Neural crest cell (in vitro differentiated cells): ENCODE measurements at places on chromosomes 5 and 9.

GRCh38 chr5:61115968-61116367 lies 46.3 kb downstream of the SMIM15 start:
- DNase-seq, result no peak

DNA sequence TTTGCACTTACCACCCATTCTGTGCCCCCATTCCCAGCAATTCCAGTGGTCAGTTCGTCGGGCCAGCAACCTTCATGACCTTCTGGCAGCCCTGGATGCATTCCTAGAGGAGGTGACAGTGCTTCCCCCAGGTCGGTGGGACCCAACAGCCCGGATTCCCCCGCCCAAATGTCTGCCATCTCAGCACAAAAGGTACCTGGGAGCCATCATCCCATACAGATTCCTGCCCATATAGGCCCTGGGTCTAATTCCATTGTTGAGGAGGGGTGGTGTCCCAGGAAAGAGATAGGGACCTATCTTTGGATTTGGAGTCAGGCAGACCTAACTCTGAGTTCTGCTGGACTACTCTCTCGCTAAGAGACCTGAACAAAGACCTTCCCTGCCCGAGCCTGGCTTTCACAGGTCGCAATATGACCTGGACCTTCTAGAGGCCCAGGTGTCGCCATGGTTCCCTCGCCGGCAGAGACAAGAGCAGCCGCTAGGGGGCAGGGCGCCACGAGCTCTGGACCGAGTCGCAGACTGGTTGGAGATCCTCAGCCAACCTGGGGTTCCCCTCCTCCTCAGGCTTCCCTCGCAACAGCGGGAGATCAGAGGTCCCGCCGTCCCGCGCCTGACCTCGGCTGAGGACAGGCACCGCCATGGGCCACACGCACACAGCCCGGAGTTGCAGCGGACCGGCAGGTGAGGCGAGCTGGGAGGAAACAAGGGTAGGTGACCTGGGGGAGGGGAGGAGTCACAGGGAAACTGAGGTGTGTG lies 3.1 kb downstream of the SLC4A9 start:
- peak; percentile 85 for DNase-seq

GRCh38 chr9:127818574-127818973 lies 15.9 kb downstream of the FPGS start:
- no peak for DNase-seq

DNA sequence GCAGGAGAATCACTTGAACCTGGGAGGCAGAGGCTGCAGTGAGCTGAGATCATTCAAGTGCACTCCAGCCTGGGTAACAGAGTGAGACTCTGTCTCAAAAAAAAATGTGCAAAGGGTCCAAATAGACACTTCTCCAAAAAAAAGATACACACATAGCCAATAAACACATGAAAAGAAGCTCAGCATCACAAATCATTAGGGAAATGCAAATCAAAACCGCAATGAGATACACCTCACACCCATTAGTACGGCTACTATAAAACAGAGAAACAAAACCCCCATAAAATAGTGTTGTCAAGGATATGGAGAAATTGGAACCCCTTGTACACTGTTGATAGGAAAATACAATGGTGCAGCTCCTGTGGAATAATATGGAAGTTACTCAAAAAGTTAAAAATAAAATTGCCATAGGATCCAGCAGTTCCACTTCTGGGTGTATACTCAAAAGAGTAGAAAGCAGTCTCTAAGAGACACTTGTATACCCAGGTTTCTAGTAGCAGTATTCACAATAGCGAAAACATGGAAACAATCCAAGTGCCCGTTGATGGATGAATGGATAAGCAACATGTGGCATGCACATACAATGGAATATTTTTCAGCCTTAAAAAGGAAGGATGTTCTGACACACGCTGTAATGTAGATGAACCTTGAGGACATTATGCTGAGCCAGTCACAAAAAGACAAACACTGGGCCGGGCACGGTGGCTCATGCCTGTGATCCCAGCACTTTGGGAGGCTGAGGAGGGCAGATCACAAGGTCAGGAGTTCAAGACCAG lies 57.2 kb upstream of the PPARGC1B start:
- DNase-seq, result no peak

DNA sequence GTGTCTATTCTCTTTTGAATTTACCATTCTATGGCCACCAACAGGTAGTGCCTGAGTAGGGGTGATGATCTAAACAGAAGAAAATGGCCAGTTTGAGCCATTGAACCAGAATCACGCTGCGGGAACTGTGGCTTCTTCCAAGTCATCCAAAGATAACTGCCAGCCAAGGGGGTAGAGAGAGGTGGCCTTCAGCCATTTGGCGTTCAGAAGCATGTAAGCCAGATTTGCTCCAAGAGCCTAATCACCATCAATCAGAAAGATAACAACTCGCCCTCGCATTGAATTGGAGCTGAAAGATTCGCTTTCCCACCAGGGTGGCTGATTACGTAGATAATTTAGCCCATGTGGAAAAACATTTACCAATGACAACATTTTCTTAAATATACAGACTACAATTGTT lies 1302.7 kb upstream of the DMAC1 start:
- DNase-seq, result no peak

- DNase-seq, result no peak
Observed at GRCh38 chr5:11385251-11385900, 518.9 kb downstream of the CTNND2 start.

- DNase-seq, result no peak
Observed at GRCh38 chr5:66952153-66952552, 244.4 kb downstream of the CD180 start.

- no peak for DNase-seq
Observed at GRCh38 chr9:18632632-18633403, 158.9 kb downstream of the ADAMTSL1 start.

DNA sequence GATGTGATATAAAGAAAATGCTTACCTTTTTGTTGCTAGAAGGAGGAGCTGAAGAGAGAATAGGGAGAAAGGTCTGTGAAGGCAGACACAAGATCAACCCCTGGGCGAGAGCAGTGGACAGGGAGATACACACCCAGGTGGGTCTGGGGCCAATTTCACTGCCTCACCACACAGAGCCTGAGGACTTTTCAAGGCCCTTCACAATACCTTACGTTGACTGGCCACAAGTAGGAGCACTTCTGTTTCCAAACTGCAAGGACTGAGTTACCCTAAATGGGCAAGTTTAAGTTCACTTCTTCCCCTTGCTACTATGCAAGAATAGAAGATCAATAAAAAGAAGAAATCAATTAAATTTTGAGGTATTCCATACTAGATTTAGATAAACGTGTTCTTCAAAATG lies 174.5 kb upstream of the SLC12A2 start:
- peak; percentile 2 for DNase-seq

GRCh38 chr5:73454379-73455036 lies 5.9 kb upstream of the FOXD1 start:
- peak; percentile 58 for DNase-seq

- no peak for DNase-seq
Observed at GRCh38 chr9:129671065-129671464, 5.6 kb downstream of the PRRX2 start.

DNA sequence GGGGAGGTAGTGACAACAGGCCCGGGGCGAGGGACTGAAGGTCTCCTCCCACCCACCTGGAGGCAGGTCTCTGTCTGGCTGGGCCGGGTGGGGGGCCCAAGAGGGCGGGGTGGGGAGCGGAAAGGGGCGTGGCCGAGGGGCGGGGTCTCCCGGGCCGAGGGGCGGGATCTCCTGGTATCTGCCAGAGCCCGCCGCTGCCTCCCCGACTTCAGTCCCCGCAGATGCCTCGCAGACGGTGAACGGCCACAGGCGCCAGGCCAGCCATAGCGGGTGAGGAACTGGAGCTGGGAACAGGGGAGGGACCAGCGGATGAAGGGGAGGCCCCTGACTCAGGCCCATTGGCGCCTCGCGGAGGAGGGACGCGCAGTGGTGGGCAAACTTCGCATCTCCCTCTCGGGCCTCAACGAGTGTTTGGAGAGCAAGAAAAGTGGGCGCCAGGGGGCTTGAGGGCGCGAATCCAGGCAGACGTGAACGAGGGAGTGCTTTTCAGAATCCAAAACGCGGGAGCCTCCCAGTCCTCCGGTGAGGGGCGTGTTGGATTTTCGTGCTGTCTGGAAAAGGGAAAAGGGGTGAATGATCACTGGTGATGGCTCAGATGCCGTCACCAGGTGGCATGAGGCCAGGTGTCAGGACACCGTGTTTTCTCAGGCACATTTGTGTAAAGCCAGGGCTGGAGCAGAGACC lies at the start of gene ADGRD2:
Gene ADGRD2 (plus strand): TSS at position 211 of the 684 bp plus-strand sequence. CDS start 1,216 bp downstream, outside the sequence.
- DNase-seq, result peak; percentile 47

GRCh38 chr5:151676719-151677118 lies 10.0 kb downstream of the SPARC start:
- no peak for DNase-seq

GRCh38 chr5:171975262-171975876 lies 31.1 kb downstream of the FBXW11 start:
- DNase-seq, result no peak

- no peak for DNase-seq
Observed at GRCh38 chr5:77086368-77086688, 757 bp downstream of the ZBED3 start.

GRCh38 chr5:109945097-109945678 lies 255.5 kb downstream of the MAN2A1 start:
- DNase-seq, result no peak

DNA sequence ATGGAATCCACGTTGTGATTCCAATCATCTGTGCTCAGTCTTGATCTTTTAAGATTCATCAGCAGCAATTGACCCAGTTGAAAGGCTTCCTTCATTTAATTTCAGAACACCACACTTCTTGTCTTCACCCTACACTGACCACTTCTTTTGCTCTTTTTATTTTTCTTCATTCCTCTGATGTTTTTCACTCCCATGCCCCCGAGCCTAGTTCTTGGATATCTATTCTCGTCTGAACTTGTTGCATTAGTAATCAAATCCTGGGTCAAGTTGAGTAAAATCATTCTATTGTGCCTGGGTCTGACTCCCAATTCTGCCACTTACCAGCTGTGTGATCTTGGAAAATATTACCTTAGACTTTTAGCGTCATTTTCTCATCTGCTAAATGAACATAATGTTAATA lies 356.5 kb downstream of the CDH12 start:
- DNase-seq, result no peak

GRCh38 chr5:145470396-145470979 lies 364.7 kb downstream of the PRELID2 start:
- no peak for DNase-seq

DNA sequence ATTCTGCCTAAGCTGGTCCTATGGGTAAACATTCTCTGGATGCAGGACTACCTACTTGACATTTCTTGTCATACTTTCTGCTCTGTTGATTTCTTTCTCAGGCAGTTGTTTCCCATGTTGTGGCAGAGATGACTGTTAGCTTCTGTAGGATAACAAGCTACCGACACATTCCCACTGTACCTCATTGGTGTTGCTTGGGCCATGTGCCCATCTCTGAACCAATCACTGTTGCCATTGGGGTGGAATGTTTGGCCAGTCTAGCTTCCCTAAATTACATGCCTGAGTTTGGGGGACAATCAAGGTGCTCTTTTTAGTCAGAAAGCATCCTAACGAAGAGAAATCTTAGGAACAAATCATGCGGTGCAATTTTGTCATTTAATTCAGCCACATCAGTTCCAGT lies 212.0 kb downstream of the KDM4C start:
- no peak for DNase-seq

DNA sequence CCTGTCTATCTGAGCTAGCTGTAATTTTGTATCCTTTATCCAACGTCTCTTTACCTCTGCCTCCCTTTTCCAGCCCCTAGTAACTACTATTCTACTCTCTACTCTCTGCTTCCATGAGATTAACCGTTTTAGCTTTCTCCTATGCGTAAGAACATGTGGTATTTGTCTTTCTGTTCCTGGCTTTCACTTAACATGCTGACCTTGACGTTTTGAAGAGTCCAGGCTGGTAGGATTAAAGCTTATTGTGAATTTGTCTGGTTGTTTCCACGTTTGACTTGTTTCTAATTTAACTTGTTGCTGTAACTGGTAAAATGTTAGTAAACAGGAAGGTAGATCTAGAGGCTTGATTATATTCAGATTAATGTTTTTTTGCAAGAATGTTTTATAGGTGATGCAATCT lies 385.3 kb downstream of the PSAT1 start:
- DNase-seq, result no peak

DNA sequence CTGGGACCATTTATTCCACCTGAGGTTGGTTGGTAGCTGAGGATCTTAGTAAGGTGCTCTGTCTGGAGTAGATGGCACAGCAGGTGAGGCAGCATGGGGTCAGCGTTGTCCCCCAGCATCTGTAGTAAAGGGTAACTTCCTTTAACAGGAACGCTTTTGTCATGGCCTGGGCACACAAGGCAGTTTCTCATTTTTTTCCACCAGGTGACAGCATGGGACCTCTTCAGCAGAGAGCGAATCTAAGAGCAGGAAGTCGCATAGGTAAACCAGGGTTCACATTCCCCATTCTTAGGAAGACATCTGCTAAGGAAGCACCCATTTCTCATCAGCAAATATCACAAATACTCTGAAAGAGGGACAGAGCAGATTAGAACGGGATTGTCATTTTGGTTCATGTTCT lies 56.5 kb downstream of the GPR107 start:
- DNase-seq, result no peak

- DNase-seq, result no peak
Observed at GRCh38 chr9:129013674-129014073, 14.5 kb downstream of the SH3GLB2 start.

DNA sequence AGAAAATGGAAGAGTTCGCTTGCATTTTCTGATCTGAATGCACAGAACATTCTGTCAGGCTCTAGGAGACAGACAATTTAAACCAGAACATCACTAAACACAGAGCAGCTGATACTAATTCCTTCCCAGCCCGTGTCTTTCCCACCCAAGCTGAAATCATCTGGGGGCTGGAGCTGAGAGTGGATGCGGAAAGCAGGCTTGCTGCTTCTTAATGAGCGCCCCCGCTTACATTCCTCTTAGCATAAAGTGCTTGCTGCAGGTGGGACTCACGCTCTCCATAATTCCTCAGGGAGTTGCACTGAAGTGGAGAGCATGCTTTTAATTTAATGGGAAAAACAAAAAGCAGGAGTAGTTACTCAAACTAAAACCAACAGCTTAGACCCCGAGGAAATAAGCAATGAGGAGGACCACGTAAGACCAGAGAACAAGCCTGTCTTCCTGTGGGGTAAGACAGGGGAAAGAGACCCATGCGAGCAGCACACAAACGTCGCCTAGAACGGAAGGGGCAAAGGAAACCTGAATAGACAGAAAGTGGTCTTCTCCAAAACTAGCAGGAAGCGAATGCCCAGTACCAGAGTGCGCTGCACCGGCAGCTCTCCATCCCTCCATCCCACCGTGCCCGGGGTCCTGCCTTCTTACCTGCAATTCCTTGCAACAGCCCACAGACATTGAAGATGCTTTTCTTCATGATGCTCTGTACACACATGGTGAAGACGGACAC lies 139.3 kb downstream of the LHFPL2 start:
- no peak for DNase-seq

- no peak for DNase-seq
Observed at GRCh38 chr9:127525401-127526188, 74.3 kb downstream of the LRSAM1 start.
